ENCODE measurements at places on chromosomes 7 and 10.

DNA sequence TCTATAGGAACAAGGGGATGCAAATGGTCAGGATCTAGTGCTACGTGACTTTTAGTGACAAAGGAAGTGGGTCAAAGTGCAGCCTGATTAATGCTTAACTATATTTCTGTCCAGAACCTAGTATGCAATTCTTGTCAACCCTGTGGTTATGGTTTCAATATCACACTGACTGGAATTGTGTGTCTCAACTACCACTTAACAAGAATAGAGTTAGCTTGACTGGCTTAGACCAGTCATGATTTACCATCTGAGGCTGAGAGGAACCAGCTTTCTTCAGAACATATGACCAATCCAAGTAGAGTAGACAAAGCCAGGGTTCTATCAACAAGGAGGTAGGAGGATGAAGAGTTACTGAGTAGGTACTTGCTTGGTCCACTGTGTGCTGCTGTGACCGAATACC lies 54.4 kb downstream of the MYPN start:
- no peak for DNase-seq

DNA sequence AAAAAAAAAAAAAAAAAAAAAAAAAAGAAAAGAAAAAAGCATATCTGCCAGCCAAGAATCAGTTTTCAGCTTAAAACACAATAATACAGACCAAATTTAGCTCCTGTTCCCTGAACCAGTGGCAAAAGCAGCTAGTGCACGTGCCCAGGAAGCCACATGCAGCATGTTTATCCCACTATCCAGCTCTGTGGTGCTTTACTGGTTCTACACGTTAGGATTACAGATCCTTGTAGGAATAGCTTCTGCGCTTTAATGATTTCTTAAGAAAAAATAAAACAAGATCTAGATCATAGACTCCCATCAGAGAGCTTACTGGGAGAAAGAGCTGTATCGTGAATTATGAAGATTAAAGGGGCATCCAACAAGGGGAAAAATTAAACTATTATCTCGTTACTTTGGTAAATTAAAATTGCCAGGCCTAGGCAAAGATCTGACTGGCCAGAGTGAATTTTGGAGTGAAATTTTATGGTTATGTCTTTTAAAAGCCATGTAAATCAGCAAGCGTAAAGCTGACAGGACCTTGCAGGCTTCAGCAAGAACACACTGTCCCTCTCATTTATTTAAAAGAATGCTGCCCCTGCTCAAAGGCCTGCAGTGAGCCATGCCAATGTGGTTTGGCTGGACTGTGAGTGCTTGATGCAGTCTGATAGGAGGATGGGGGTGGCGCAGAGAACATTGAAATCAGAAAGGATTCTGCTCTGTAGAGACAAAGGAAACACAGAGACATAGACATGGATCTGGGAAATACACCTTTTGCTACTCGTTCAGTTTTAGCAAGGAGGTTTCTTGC lies 177.3 kb upstream of the PHYHIPL start:
- no peak for DNase-seq

GRCh38 chr7:139889186-139889871 lies 60.3 kb downstream of the TBXAS1 start:
- DNase-seq, result no peak

GRCh38 chr7:371119-371778 lies 81.3 kb downstream of the FOXL3 start:
- no peak for DNase-seq

DNA sequence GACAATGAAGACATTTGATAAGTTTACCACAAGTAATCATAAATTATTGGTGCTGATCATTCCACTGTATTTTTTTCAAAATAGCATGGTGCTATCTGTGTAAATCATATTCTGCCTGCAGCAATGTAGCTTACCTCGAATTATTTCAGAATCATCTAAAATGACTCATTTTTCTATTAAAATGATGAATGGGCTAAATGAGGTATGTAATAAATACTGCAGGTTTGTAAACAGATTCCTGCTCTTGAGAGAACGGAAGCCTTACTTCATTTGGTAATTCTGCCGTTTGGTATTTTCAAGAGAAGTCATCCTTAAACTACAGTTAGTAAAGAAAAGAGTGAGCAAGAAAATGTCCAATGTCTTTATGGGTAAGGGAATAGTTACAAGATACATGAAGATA lies 115.9 kb downstream of the CHCHD3 start:
- DNase-seq, result no peak

DNA sequence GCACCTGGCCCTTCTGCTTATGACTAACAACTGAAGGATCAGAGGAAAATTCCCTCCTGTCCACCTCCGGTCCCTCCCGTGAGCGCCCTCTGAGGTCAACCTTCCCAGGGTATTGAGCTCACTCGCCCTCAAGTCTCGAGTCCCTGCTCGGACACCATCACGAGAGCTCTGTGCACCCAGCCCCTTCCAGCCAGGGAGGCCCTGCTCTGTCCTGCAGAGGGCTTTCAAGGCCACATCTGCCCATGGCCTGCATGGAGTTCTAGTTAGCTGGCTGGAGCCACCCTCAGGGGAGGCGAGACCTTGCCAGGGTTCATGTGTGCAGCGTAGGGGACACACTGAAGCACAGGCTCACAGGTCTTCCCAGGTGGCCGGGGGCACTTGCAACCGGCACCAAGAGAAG lies 110.9 kb upstream of the MACROH2A2 start:
- DNase-seq, result no peak

- no peak for DNase-seq
Measured at GRCh38 chr10:24642921-24643678, 80.6 kb downstream of the ARHGAP21 start.

DNA sequence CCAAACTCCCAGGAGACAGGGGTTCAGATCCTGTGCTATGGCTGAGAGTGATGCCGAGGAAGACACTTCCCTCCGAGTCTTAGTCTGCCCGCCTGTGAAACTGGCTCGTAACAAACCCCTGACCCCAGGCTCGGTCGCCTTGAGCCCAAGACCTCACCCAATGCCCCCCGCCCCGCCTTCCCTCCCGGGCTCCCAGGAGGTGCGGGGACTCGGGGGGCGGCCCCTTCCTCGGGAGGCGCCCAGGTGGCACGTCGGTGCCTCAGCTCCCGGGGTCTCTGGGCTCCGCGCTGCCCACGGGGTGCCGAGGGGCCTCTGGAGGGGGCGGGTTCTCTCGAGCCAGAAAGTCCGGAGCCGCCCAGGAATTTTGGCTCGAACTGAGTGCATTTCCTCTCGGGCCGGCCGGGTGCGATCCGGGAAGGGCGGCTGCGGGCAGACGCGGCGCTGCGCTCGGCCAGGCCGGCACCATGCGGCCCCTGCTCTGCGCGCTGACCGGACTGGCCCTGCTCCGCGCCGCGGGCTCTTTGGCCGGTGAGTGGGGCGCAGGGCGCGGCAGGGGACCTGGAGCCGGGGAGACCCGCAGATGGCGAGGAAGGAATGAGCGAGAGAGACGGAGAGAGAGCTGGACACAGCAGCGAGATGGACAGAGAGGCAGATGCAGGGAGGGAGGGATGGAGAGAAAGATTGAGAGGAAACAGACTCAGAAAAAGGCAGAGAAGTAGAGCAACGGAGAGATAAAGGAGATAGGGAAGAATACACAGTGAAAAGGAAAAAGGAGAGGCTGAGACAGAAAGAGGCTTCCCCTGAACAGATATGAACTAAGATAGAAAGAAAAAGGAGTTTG lies at the start of gene PLAC9:
Gene PLAC9, plus strand, starts transcription at position 432 of the 841 bp plus-strand sequence. Its CDS starts 33 bp downstream, at position 465.
- DNase-seq, result no peak

DNA sequence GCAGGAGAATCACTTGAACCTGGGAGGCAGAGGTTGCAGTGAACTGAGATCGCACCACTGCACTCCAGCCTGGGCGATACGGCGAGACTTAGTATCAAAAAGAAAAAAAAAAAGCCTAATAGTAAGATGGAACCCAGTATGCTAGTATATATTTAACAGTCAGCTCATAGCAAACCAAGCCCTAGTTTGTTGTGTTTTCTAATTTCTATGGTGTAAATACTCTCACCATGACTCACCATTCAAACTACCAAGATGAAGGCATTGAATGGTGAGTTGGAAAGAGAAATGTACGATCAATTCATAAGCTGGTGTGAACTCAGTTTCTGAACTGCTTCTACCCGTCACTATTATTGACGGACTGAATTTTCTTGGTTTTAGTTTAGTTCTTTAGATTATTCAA lies 173.7 kb upstream of the KAT6B start:
- no peak for DNase-seq

- DNase-seq, result peak; percentile 16
Measured at GRCh38 chr10:69573056-69573806, at the start of gene NEUROG3. NEUROG3 (minus strand) TSS chr10:69573422; CDS start chr10:69573043, 379 bp downstream.

DNA sequence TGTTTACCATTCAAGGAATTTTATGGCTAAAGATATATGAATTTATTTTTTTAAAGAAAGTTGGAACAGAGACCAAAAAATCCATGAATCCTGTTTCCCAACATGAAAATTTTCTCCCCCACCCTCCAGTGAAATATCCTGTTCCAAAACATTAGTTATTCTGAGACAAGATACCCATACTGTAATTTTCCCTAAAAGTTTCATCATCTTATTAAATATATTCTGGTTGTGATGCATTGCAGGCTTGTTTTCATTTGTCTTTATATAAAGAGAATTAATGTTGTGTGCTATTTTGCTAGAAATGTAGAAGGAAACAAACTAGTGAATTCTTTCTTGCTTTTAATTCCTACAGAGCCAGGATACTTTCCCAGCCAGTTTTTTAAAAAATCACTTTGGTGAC lies 106.6 kb downstream of the EXOC4 start:
- DNase-seq, result no peak

DNA sequence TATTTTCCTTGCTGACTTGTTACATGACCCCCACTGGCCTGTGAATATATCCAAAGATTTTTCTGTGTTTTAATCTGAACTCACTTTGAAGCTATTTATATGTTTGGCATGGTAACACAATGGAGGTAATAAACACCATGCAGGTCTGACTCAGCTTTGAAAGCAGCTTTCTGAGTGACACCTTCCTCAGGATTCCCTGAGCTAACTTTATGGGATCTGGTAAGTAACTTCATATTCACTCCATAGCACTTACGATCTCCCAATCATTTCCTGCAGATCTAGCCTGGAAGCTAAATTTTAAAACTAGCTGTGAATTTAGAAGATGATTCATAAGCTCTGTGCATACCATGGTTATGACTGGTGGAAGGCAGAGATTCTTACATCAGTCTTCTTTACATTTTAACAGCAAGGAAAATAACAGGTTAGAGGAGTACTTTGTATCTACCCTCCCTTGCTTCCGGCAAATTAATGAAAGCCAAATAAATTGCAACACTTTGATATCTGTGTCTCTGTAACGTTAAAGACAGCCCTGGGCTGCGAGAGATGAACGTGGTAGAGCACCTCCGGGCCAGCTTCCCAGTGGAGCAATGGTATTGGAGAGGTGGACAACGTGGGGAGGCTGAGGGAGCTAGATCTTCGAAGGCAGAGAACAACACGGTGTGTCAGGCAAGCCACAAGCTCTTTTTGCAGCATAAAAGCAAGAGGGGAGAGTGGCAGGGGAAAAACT lies 170.2 kb upstream of the KLF14 start:
- peak; percentile 6 for DNase-seq

GRCh38 chr7:43249823-43250145 lies 137.3 kb downstream of the HECW1 start:
- DNase-seq, result no peak

- no peak for DNase-seq
Measured at GRCh38 chr10:42351745-42352144, 286.6 kb downstream of the ZNF33B start.

DNA sequence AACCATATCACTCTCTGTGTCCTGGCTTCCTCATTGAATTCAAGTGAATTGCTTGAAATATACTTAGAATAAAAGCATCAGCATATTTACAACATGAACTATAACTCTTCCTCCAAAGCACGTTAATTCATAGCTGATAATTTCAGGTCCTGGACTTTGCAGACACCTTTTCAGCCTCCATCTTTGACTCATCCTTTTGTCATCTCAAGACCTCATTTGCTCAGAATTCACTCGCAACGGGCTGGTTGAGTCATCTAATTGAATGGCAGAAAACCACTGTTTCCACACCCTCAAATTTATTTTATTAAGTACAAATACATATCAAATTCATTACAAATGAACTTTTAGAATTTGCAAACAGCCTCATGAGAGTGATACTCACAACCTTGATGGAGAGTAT lies 545.7 kb downstream of the GATA3 start:
- no peak for DNase-seq

- DNase-seq, result no peak
Measured at GRCh38 chr7:6165521-6166320, 106.7 kb downstream of the CYTH3 start.

DNA sequence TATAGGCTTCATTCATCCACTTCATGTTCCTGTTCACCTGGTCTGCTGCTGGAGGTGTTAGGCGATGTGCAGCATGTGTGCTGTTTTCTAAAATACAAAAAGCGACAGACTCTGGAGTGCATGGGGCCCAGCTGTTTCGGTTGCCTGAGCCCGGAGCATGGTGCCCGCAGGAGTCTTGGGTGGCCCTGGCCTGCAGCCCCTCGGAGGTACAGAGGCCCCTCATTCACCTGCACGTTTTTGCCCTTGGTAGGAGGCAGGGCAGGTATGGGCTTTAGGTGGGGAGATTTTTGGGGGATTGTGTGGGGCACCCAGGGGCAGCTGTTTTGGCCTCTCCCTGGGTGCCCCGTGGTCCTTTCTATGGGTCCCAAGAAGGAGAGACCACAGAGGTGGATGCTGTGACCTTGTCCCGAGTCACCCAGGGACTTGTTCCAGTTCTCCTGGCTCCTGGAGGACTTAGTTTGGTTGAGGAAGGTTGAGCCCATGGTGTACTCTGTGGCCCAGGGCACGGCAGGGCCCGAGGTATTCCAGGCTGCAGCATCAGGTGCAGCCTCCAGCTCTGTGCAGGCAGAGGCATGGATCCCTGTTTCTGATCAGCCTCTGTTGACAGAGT lies 130.7 kb downstream of the TRRAP start:
- DNase-seq, result no peak

- DNase-seq, result no peak
Measured at GRCh38 chr10:86168256-86168655, 198.3 kb downstream of the GRID1 start.

DNA sequence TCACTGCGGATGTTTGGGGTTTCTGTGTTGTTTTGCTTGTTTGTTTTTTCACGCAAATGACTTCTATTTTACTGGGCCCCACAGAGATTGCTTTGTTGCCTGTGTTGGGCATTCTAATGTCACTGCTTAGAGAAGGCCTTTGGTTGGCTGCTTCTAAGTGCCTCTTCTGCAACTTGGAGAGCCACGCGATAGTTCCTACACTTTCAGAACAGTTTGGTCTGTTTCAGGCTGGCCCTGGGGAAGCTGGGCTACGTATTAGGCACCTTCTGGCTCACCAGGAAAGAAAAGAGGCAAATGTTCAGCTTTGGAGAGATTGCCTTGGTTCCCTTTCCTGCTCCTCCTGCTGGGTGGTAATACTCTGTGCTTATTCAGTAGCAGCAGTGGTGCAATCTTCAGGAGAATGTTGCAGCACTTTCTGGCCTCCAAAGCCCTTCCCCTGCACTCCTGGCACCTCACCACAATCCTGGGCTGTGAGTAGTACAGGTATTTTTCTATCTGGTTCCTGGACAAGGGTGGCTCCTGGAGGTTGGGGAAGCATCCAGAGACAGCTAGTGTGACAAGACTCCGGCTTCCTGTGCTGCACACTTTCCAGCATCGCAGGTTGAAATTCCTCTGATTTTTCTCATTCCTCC lies 1.2 kb downstream of the ANTXRL start:
- no peak for DNase-seq
